ENCODE measurements at places on chromosomes 1 and 21. TPM values are rescaled to one million over a fixed set of nuclear protein-coding genes. Genes with fewer than 3 reads are reported as not detected.

GRCh38 chr1:1777583-1777899 is 729 bp downstream of the NADK start:
- H3K27ac ChIP-seq, result peak overlapping the region; percentile 87
- H3K4me1 ChIP-seq, result no peaks in the 10 kb centered on the region
- DNase-seq, result peak; percentile 24
- H3K27me3 ChIP-seq, result no peaks in the 10 kb centered on the region
- peak overlapping the region; percentile 84 for H3K4me3 ChIP-seq

GRCh38 chr1:160092366-160093068 is 5.9 kb downstream of the IGSF8 start:
- H3K27ac ChIP-seq, result no peak overlapping the region
- DNase-seq, result peak; percentile 26
- H3K4me3 ChIP-seq, result no peak overlapping the region
- H3K36me3 ChIP-seq, result peaks cover 19% of the 10 kb centered on the region
- H3K4me1 ChIP-seq, result peaks cover 21% of the 10 kb centered on the region

DNA sequence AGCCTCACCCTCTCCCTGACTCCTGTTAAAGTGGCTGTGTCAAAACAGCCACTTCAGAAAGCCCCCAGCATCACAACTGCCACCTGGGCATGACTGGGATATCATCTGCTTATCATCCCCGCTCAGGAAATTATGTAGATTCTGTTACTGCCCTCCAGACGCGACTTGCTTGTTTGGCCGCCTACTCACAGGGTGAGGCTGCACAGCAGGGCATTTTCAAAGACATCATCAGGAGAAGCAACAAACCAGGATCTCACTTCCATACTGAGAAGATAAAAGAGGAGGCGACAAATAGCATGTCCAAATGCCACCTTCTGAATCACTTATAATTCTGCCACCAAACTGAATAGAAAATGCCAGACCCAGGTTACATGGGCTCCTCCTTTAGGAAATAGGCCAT is 94.8 kb downstream of the MIS18A start:
- H3K27me3 ChIP-seq, result no peaks in the 10 kb centered on the region
- DNase-seq, result no peak
- no peaks in the 10 kb centered on the region for H3K4me1 ChIP-seq
- H3K27ac ChIP-seq, result no peak overlapping the region
- no peaks in the 10 kb centered on the region for H3K36me3 ChIP-seq
- H3K4me3 ChIP-seq, result no peak overlapping the region

- no peak for DNase-seq
- H3K27me3 ChIP-seq, result peaks cover 28% of the 10 kb centered on the region
- peaks cover 3% of the 10 kb centered on the region for H3K36me3 ChIP-seq
- no peaks in the 10 kb centered on the region for H3K4me1 ChIP-seq
- no peak overlapping the region for H3K27ac ChIP-seq
Measured at GRCh38 chr1:35571263-35571662, 1.9 kb upstream of the TFAP2E start.

DNA sequence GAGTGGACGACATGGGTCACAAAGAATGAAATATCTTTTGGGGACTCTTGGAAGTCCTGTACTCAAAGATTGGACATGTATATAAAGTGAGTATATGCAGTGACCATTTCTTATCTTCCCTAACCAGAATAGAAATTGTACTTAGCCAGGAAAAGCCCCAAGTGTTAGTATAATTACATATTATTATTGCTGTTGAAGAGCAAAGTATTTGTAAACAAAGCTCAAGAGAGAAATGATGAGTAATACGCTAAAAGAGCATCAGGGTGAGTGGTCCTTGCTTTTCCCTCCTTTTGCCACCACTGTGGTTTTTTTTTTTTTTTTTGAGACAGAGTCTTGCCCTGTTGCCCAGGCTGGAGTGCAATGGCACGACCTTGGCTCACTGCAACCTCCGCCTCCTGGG is 6.4 kb upstream of the CGN start:
- no peak overlapping the region for H3K27ac ChIP-seq
- no peaks in the 10 kb centered on the region for H3K4me1 ChIP-seq
- H3K27me3 ChIP-seq, result no peaks in the 10 kb centered on the region
- no peak for DNase-seq
- H3K4me3 ChIP-seq, result no peak overlapping the region

DNA sequence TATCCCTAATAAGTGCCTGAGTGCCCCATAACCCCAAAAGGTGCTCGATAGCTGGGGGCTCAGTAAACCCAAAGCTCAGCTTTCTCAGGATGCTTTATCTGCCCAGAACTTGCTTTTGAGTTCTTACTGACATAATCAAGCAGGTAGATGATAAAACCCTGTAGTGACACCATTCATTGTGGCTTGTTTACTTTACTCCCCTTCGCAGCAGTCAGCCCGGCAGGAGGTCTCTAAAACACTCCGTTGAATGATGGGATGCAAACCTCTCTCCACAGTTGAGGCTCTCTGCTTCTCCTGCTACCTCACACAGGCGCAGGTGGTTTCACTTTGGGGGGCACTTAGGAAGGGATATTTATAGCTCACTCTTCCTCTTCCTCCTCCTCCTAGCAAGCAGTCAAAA is 349.4 kb downstream of the HLX start:
- H3K27ac ChIP-seq, result no peak overlapping the region
- no peak overlapping the region for H3K4me3 ChIP-seq
- H3K36me3 ChIP-seq, result no peaks in the 10 kb centered on the region
- no peaks in the 10 kb centered on the region for H3K27me3 ChIP-seq
- DNase-seq, result no peak

- no peaks in the 10 kb centered on the region for H3K36me3 ChIP-seq
- no peak for DNase-seq
- no peaks in the 10 kb centered on the region for H3K27me3 ChIP-seq
- H3K27ac ChIP-seq, result no peak overlapping the region
Measured at GRCh38 chr1:33560680-33561079, 88.2 kb downstream of the ZSCAN20 start.

- H3K36me3 ChIP-seq, result no peaks in the 10 kb centered on the region
- no peak for DNase-seq
- H3K4me1 ChIP-seq, result no peaks in the 10 kb centered on the region
- H3K27ac ChIP-seq, result no peak overlapping the region
- no peaks in the 10 kb centered on the region for H3K27me3 ChIP-seq
- no peak overlapping the region for H3K4me3 ChIP-seq
Measured at GRCh38 chr1:44515416-44515815, 110.4 kb downstream of the RNF220 start.

GRCh38 chr21:38570596-38570995 is 72.3 kb upstream of the ERG start:
- no peaks in the 10 kb centered on the region for H3K4me1 ChIP-seq
- H3K36me3 ChIP-seq, result no peaks in the 10 kb centered on the region
- DNase-seq, result no peak

The C8A gene
- 0.09 TPM for total RNA-seq

DNA sequence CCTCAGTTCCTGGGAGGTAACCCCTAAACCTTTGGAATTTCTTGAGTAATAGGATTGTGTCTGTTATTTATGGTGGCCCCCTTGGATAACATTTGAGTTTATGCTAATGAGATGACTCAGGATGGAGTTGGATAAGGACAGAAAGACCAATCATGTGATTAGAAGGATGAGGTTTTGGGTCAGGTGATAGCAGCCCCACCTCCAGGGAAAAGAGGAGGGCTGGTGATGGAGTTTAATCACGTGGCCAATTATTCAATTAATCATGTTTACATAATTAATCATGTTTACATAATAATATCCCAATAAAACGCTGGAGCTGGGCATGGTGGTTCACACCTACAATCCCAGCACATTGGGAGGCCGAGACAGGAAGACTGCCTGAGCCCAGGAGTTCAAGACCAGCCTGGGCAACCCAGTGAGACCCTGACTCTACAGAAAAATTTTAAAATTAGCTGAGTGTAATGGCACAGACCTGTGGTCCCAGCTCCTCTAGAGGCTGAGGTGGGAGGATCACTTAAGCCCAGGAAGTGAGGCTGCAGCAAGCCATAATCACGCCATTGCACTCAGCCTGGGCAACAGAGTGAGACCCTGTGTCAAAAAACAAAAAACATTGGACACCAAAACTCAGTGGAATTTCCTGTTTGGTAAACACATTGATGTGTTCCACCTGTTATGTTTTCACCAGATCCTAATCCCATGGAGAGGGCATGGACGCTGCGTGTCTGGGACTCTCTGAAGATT is 73.3 kb downstream of the NUP210L start:
- no peaks in the 10 kb centered on the region for H3K4me1 ChIP-seq
- H3K36me3 ChIP-seq, result no peaks in the 10 kb centered on the region
- no peak overlapping the region for H3K4me3 ChIP-seq
- H3K27ac ChIP-seq, result no peak overlapping the region
- H3K27me3 ChIP-seq, result no peaks in the 10 kb centered on the region
- no peak for DNase-seq

The RXRG gene
- 0.44 TPM for total RNA-seq

DNA sequence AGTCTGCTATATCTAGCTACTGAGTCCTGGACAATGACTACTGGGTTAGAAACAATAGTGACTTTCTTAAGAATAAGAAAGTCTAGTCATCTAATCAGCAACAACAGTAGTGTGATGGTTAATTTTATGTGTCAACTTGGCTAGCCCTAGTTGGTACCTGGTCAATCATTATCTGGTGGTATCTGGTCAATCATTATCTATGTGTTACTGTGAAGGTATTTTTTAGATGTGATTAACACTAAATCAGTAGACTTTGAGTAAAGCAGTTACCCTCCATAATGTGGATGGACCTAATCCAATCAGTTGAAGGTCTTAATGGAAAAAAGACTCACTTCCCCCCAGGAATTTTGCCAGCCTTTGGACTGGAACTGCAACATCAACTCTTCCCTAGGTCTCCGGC is 312.6 kb downstream of the SIPA1L2 start:
- no peak overlapping the region for H3K4me3 ChIP-seq
- DNase-seq, result no peak
- no peaks in the 10 kb centered on the region for H3K36me3 ChIP-seq
- H3K4me1 ChIP-seq, result no peaks in the 10 kb centered on the region
- no peaks in the 10 kb centered on the region for H3K27me3 ChIP-seq

DNA sequence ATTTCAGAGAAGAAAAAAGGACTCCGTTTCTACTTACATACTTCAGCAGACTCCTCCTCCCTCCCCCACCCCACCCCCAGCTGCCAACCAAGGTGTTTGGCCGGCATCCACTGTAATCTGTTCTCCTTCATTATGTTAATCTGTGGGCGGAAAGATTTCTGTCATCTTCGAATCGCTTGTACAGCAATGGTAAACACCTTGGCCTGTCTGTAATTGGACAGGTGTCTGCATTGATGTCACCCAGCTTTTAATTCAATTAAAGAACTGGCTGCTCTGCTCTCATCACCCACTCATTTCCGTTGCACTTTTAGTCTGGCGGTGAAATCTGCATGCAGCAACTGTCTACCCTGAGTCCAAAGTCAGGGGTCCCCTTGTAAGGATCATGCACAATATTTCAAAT is 368.6 kb downstream of the USH2A start:
- no peak overlapping the region for H3K4me3 ChIP-seq
- H3K36me3 ChIP-seq, result no peaks in the 10 kb centered on the region
- H3K4me1 ChIP-seq, result no peaks in the 10 kb centered on the region
- no peaks in the 10 kb centered on the region for H3K27me3 ChIP-seq

The F13B gene
- not detected for total RNA-seq

DNA sequence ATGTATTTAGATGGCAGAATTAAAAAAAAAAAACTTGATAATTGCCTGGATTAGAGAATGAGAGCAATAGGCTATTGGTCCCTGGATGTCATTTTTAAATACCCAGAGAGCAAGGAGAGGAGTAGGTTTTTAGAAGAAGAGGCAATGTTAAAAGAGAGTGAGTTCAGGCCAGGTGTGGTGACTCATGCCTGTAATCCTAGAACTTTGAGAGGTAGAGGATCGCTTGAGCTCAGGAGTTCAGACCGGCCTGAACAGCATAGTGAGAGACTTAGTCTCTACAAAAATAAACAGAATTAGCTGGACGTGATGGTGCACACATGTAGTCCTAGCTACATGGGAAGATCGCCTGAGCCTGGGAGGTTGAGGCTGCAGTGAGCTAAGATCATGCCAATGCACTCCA is 15.9 kb upstream of the MUTYH start:
- H3K36me3 ChIP-seq, result no peaks in the 10 kb centered on the region
- H3K4me1 ChIP-seq, result no peaks in the 10 kb centered on the region
- no peak for DNase-seq
- H3K4me3 ChIP-seq, result no peak overlapping the region

DNA sequence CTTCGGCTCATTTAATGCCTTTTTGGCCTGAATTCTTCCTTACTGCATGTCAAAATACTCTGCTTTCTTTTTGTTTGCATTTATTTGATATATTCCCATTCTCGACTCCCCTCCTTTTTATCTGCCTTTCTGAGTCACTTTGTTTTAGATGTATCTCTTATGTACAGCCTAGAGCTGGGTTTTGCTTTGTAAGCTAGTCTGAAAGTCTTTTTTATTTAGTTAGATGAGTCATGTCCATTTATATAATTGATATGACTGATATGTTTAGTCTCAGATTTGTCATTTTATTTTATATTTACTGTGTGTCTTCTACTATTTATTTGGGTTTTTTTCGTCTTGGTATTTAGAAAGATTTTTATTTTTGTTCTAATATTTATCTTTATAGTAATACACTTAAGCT is 33.6 kb upstream of the GNG5 start:
- no peak for DNase-seq
- no peaks in the 10 kb centered on the region for H3K27me3 ChIP-seq
- no peak overlapping the region for H3K4me3 ChIP-seq
- no peak overlapping the region for H3K27ac ChIP-seq
- no peaks in the 10 kb centered on the region for H3K36me3 ChIP-seq

DNA sequence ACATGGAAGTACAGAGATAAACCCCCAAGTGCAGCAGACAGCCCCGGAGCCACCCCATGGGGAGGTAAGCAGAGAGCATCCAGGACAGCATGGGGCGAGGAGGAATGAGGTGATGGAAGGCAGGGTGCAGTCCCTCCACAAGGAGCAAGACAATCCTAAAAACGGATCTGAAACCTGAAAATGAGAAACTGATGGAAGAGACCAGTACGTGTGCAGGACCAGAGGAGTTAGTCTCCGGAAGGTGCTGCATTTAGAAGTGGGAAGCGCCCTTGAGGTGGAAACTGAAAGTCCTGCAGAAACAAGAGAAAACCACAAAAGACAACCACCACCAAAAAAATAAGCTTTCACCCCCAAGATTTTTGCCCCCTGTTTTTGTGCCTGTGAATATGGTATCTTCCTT is 17.4 kb upstream of the DDOST start:
- no peaks in the 10 kb centered on the region for H3K4me1 ChIP-seq
- no peak overlapping the region for H3K4me3 ChIP-seq
- H3K27me3 ChIP-seq, result no peaks in the 10 kb centered on the region
- no peak overlapping the region for H3K27ac ChIP-seq
- H3K36me3 ChIP-seq, result no peaks in the 10 kb centered on the region

GRCh38 chr1:165753934-165754333 is 14.7 kb downstream of the TMCO1 start:
- no peak for DNase-seq
- H3K27me3 ChIP-seq, result no peaks in the 10 kb centered on the region
- peaks cover 2% of the 10 kb centered on the region for H3K36me3 ChIP-seq
- H3K27ac ChIP-seq, result no peak overlapping the region
- H3K4me1 ChIP-seq, result no peaks in the 10 kb centered on the region
- no peak overlapping the region for H3K4me3 ChIP-seq

The SRP9 gene
- 199 TPM for total RNA-seq

GRCh38 chr1:153507926-153508583 is 27.7 kb downstream of the S100A6 start:
- no peak overlapping the region for H3K27ac ChIP-seq
- no peak for DNase-seq
- no peaks in the 10 kb centered on the region for H3K27me3 ChIP-seq
- peaks cover 4% of the 10 kb centered on the region for H3K4me1 ChIP-seq
- no peaks in the 10 kb centered on the region for H3K36me3 ChIP-seq

The GNAT2 gene
- not detected for total RNA-seq

All from kidney (tissue), 22 donors.